ENCODE measurements at places on chromosomes 1 and 21. TPM values are rescaled to one million over a fixed set of nuclear protein-coding genes. Genes with fewer than 3 reads are reported as not detected.
A peak's percentile ranks its signal among the peaks of the same experiment; 100 is the strongest.

GRCh38 chr1:31615414-31615813, 2.1 kb upstream of the HCRTR1 start:
- DNase-seq, result no peak

DNA sequence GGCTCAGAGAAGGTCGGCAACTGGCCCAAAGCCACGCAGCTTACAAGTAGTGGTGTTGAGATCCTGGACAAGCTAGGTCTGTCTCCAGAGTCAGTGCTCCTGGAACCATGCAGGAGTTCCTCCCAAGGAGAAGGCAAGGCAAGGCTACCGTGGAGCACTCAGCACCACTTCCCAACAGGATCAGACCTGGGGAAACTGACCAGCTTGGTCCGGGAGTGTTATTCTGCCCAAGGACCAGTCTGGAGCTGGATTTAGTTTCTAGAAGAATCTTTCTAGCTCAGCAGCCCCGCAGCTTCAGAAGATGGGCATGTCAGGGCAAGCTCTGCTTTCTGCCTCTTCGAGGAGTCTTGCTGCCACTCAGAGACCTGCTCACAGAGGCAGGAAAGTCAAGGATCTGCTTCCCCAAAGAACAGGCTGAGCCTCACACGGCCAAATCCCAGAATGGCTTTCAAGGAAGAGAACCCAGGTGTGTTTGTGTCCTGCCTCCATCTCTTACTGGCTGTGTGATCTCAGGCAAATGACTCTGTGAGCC, 302.8 kb downstream of the MATN1 start:
- no peak for DNase-seq

- DNase-seq, result no peak
These were observed 68.7 kb upstream of the MPC2 start for GRCh38 chr1:168005529-168005928.

DNA sequence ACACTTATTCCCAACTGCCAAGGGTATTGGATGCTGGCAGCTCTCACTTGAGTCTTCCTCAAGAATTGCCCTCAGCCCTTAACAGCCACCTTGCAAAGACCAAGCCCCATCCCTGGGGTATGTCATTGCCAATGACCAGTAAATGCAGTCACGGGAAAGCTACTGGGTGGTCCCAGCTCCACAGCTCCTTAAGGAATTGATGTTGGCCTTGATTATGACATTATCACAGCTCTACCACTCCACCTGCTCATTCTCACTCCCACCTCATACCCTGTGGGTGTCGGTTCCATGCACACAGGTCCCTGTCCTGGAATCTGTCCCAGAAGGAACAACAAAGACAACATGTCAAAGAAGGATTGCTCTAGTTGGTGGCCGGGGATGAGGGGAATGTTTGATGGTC, 60.5 kb upstream of the GJB5 start:
- DNase-seq, result no peak

DNA sequence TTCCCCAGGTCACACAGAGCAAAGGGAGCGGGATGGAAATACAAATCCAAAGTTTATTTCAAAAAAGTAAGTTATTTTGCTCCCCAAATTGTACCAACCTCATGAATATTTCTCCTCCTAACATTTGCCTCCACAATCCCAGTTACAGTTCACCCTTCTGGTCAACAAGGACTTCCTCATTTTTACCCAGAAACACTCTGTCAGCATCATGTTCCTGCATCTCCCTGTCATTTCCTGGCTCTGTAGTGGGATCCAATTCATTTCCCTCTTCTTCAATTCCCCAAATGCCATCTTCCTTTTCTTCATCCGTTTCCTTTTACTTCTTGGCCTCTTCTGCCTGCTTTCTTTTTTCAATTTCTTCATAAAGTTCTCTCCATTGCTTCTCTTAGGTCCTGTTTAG, 32.0 kb upstream of the EPS15 start:
- no peak for DNase-seq

Gene ETV3L
- total RNA-seq, result not detected

DNA sequence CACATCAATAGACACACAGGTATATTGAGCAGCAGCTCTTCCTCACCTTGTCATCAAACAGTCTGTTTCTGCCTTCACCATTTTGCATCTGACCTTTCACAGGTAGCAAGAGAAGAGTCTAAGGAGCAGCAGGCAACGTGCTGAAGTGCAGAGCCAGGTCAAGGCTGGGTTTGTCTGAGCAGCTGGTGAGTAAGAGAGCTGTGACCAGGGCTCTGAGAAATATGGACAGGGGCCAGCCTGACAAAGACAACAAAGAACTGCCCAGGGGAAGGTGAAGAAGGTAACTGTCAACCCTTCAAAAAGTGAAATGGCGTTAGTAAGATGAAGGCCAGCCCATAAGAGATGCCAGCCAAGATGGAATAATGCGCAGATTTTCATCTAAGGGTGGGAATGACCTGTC, 58.9 kb upstream of the LRRC8D start:
- DNase-seq, result no peak

DNA sequence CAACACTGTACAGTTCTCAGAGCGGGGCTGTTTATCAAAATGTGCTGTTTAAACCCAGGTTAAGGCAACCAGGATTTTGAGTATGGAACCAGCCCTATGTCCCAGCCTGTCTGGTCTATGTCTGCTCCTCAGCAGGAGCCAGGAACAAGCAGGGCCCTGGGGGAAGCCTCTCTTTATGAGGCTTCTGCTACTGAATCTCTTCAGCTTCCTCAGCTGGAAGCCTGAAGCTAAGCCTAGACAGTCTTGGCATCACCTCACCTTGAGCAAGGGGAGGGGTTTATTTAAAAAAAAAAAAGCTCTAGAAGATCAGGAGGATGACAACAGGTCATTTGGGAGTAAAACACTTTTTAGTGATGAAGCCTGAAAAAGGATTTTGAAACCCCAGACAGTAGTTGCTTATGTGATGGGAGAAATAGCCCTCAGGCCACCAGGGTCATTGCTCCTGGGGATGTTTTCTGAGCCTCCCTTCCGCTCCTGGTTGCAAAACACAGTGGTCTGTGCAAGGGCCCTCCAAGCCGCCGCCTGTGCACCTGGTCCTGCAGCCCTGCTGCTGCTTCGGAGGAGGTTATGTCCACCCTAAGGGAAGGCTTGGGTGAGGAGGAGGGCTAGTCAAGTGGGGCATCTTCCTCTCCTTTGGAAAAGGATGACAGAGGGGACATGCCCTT, 21.8 kb upstream of the GRHL3 start:
- DNase-seq, result no peak

DNA sequence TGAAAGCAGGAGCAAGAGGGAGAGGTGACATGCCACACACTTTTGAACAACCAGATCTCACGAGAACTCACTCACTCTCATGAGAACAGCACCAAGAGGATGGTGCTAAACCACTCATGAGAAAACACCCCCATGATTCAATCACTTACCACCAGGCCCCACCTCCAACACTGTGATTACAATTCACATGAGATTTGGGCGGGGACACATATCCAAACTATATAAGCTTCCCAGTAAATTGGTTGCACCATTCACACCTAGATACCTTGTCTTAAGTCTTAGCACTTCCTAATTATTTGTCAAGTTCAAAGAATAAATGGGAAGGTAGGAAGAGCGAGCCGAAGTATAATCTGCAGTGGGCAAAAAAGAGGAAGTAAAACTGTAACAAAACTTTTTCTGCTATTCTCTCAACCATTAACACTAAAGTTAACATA, 34.3 kb downstream of the AMY1C start:
- DNase-seq, result no peak

- DNase-seq, result no peak
These were observed 17.5 kb upstream of the CLDN8 start for GRCh38 chr21:30233228-30234020.

- DNase-seq, result no peak
These were observed 31.5 kb downstream of the FOXD2 start for GRCh38 chr1:47469390-47469759.

Gene RBM11
- 1.6 TPM for total RNA-seq

Gene TMEM52
- total RNA-seq, result 1.8 TPM

- peak; percentile 53 for DNase-seq
These were observed 33.6 kb downstream of the LRRN2 start for GRCh38 chr1:204651843-204652421.

- peak; percentile 78 for DNase-seq
These were observed at the start of gene NBPF3 for GRCh38 chr1:21439721-21440629. Gene NBPF3 (plus strand): TSS chr1:21440137. CDS start chr1:21445087, 4,950 bp downstream.

- DNase-seq, result no peak
These were observed 408.7 kb downstream of the NUF2 start for GRCh38 chr1:163730411-163730821.

GRCh38 chr1:76503736-76504135, 363.5 kb upstream of the ST6GALNAC5 start:
- DNase-seq, result no peak

Gene GBP7
- not detected for total RNA-seq
